Activated CD4-positive, alpha-beta T cell treated with anti-CD3 and anti-CD28 coated beads, Interleukin-2, amount 10 ng/mL, durations not matched to agents 7 days and 5 days (primary cell): ENCODE measurements at places on chromosomes 7 and 10.
A peak's percentile ranks its signal among the peaks of the same experiment; 100 is the strongest.

DNA sequence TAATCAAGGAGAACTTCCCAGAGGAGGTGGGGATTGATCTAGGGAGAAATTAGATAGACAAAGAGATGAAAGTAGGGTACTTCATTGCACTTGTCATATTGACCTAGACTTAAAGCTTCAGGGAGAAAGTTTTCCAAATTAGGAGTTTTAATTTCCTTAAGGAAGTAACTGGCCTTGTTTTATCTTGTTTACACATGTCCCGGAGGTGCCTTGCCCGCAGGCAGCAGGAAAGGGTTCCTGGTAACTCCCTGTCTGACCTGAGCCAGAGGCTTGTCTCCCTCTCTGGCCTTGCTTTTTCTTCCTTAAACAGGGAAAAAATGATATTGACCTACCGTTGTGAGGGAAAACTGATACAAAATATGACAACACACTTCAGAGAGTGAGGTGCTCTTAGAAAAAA, 181.6 kb downstream of the EVX1 start:
- DNase-seq = no peak

- DNase-seq = no peak
Measured at GRCh38 chr10:23375366-23375765, 30.8 kb upstream of the C10orf67 start.

DNA sequence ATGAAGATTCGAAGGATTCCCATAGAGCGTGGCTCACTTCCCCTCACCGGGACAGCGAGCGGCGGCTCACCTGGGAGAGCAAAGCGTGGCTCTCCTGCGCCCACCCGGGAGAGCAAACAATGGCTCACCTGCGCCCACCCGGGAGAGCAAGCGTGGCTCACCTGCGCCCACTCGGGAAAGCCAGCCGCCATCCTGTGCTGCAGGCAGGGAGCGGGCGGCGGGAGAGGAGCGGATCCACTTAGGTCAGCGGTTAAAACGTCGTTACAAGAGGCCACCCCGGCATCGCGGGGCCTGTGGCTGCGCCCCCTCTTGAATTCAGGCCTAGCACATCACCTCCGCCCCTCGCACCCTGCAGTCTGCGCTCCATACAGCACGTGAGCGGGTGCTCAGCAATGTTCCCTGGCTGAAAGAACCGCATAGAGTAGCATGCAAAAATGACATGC, 461 bp upstream of the FIGNL1 start:
- DNase-seq = peak; percentile 15

DNA sequence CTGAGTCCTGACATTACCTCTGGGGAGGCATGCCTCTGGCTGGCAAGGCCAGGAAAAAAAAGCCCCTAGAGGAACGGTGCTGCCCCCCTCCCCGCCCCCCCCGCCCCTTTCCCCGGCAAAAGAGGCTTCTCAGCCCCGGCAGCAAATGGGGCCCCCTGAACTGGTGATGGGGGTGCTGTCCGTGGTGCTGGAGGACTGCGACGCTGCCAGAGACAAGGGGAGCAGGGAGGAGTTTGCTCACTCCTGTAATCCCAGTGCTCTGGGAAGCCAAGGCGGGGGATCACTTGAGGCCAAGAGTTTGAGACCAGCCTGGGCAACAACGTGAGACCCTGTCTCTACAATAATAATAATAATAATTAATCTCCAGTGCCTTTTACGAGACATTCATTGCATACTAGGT, 23.7 kb downstream of the SRRM3 start:
- peak; percentile 45 for DNase-seq

- no peak for DNase-seq
Measured at GRCh38 chr10:116262678-116263077, 10.3 kb downstream of the GFRA1 start.

DNA sequence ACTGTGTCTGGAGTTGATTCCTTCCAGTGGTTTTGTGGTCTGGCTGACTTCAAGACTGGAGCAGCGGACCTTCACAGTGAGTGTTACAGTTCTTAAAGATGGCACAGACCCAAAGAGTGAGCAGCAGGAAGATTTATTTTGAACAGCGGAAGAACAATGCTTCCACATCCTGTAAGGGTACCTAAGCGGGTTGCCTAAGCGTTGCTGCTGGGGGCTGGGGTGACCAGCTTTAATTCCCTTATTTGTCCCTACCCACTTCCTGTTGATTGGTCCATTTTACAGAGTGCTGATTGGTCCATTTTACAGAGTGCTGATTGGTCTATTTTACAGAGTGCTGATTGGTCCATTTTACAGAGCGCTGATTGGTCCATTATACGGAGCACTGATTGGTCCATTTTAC, 13.2 kb downstream of the AKR1B15 start:
- DNase-seq = peak; percentile 23

DNA sequence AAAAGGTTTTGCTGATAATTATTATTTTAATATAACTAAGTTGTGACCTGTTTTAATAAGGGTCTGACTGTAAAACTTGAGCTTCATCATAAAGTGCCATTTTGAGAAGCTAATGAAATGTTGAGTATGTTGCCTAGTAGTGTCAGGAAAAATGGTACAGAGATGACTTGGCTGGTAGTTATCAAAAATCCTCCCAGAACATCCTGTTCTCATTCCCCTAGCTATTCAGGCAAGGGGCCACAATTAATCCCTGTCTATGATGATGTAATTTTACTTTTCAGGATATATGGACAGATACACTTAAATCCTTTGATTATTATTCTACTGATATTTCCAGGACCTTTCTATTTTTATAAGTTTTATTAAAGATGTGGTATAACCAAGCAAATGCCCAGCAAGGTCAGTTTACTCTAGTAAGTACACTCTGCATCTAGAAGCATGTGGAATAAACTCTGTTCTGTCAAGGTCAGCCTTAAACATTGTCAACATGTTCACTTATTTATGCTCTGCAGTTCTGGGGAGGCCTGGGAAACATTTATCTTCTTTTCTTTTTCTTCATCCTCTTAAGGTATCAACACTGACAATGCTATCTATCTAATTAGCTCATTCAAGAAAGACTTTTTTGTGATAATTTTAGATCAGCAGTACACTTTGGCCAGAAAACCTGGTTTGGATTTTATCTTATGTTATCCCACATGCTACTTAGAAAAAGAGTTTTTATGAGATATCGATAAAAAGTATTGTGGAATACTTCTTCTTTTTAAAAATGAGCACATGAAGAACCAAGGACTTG, 32.1 kb downstream of the BTRC start:
- no peak for DNase-seq

DNA sequence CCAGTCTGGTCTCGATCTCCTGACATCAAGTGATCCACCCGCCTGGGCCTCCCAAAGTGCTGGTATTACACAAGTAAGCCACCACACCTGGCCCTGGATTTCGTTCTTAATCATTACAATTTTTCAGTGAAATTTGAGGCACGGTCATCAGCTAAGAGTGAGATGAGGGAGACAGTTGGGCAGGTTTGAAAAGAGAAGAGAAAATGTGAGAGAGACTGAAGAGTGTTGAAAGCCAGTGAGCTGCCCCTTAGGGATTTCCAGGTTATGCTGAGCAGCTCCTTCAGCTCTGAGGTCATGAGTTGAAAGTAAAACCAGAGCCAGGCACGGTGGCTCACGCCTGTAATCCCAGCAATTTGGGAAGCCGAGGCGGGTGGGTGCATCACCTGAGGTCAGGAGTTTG, 5.9 kb upstream of the UPF2 start:
- no peak for DNase-seq

DNA sequence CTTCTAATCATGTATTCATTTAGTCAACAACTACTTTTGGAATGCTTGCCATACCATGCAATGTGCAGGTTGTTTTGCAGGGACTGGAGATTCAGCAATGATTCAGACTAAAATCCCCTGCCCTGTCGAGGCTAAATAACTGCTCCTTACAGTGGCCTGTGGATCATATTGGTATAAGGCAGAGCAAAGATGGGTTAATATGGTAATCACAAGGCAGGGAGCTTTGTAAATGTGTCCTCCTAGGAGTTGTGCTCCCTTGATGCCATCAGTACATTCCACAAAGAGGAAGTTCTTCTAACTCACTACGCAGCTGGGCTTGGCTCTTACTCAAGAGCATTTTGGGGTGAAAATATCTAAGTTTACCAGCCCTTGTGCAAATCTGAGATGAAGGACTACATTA, 614 bp upstream of the IFIT2 start:
- DNase-seq = no peak

DNA sequence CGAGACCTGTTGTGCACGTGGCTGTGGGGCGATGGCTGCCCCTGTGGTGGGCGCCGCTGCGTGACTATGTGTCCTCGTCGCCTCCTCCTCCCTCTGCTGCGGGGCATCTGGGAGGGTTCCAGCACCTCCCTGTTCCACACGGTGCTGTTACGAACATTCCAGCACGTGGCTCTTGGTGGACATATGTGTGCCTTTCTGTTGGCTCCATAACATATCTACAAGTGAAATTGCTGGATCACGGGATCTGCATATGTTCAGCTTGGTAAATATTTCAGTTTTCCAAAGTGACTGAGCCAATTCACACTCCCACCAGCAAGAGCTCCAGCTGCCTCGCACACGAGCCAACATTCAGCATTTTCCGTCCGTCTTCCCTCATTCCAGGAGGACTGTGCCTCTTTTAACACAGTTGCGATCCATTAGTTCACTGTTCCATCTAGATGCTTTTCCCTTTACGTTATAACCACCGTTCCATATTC, 25.1 kb downstream of the SNX8 start:
- no peak for DNase-seq

- DNase-seq = no peak
Measured at GRCh38 chr10:50410066-50410811, 158.9 kb upstream of the ASAH2 start.

GRCh38 chr10:97065128-97065527, 120.6 kb downstream of the SLIT1 start:
- no peak for DNase-seq

DNA sequence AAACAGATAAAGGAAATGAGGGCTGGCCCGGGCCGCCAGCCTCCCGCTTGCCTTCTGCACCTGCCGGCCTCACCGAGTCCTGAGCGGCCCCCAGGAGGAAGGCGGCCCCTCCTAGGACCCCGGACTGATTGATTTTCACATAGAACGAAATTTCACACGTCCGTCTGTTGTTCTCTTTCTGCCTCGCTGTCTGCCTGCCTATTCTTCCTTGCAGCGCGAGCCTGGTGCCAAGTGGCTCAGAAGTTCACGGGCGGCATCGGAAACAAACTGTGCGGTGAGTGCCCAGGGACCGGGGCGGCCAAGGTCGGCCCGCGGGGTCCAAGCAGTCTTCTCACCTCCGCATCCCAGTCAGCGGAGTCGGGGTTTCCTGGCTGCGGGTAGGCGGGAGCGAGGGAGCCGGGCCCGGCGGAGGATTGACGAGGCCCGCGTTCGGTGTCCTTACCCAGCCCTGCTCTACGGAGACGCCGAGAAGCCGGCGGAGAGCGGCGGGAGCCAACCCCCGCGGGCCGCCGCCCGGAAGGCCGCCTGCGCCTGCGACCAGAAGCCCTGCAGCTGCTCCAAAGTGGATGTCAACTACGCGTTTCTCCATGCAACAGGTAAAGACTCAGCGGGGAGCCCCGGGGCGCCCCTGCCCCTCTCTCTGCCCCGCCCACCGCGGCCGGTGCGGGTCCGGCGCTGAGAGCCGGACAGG, 967 bp downstream of the GAD2 start:
- DNase-seq = no peak

- no peak for DNase-seq
Measured at GRCh38 chr7:138162236-138162635, 86.0 kb downstream of the AKR1D1 start.

- DNase-seq = no peak
Measured at GRCh38 chr7:155897758-155898386, 85.6 kb upstream of the SHH start.

DNA sequence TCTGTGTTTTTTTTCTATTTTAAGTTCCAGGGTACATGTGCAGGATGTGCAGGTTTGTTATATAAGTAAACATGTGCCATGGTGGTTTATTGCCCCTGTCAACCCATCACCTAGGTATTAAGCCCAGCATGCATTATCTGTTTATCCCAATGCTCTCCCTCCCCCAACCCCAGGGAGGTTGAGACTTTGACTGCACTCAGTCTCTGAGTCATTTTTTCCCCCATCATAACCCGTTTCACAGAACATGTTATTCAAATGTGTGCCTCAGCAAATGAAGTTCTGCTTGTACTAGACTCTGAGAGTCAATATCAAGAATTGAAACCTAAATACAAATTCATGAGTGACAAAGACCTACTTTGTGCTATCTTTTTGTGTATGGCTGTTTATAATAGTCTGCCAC, 70.0 kb upstream of the CYP26C1 start:
- peak; percentile 10 for DNase-seq

DNA sequence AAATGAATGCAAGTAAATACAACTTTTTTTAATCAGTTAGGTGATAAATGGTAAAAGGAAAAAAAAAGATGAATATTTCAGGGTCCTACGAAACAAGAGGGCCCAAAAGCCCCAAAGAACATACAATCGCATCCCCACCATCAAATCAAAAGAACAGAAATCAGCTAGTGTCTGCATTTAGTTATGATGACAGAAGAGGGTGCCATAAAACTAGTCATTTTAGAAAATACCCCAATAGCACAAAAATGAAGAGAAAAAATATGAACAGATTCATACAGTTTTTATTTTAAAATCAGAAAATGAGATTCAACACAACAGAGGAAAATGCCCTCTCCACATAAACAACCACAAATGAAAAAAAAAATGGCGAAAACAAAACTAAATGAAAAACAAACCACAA, 905.5 kb downstream of the REEP3 start:
- DNase-seq = no peak

- no peak for DNase-seq
Measured at GRCh38 chr7:143458263-143458662, 15.0 kb downstream of the TAS2R60 start.

DNA sequence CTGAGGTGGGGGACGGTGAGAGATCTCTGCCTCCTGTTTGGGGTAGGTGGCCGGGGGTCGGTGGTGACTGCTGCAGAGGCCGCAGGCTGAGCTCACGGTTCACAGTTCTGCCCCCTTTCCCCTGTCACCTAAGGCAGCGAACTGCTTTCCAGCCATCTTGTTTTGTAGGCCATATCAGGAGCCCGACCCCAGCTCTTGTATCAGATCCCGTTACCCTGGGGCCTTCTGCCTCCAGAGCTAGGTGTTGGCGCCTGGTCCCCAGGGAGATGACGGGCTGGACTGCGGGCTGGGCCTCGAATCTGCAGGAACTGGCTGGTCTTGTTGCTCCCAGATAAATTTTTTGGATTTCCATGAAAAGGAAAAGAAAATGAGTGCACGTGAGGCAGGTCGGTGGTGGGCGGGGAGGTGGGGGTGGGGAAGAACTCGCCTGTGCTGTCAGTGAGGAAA, 183.0 kb downstream of the DNAJB6 start:
- DNase-seq = no peak

DNA sequence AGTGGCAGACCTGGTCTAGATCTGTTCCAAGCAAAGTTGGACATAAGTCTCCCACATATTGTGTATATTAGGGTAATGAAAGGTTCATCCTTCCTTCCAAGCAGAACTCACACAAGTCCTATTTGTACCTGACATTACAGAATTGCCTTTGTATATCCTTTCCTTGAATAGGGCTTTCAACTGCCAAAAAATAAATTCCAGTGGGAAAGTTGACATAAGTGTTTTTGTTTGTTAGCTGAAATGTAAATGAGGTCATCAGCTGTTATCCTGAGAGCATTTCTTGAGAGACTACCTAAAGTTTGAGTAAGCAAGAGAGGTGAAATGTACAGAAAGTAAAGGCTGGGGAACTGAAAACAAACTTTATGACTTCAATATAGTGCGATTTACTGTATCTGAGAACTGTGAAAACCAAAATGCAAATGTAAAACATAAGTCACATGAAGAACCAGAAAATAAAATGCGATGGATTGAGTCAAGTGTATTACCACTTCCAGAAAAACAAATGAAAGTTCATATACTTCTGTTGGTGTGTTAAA, 527.3 kb upstream of the SEMA3D start:
- DNase-seq = no peak
